ENCODE measurements at places on chromosomes 4 and X.

GRCh38 chrX:69293776-69294601, 128.7 kb upstream of the PJA1 start:
- no peak for DNase-seq

GRCh38 chrX:44570522-44570921, 27.9 kb upstream of the FUNDC1 start:
- peak; percentile 6 for DNase-seq

- DNase-seq = no peak
Observed at GRCh38 chr4:14272206-14272605, 644.7 kb upstream of the BOD1L1 start.

DNA sequence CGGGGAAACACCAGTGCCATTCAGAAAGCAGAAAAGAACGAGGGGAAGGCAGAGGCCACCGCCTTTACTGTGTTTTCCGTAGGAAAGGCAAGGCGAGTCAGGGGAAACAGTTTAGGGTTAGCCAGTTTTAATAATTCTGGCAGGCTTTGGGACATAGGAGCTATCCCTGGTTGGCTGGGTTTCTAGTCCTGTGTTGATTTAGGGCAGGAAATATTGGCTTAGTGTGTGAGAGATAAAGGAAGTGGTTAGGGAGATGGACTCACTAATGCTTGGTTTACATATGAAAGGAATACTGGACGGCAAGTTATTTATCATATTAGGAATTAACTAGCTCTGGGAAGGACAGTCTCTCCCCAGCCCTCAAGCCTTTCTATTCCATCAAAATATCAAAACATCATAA, 53.1 kb downstream of the SYNPO2 start:
- no peak for DNase-seq

DNA sequence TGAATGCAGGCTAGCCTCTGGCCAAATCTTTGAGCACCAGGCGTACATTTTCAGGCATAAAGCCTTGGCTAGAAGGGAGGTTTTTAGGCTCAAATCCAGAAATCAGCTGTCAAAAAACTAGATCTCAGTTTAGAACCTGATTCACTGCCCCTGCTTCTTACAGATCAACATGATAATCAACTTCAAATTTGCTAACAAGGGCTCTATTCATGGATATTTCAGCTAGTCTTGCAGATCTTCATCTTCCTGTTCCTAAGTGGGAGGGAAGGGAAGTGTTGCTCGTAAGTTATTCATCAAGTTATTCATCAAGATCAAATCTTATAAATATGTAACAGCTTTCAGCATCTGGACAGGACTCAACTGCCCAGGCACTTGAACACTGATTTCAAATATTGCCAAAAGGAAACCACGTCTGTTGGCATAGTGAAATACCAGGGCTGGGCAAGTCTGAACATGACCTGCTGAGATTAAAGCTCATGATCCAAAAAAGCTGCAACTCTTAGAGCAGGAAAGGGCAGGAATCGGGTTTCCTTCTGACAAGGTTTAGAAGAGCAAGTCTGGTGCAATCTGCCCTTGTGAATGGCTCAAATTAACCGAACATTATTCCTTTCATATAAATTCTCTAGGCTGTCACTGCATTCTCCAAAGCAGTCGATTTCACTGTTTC, 200.3 kb downstream of the PDGFC start:
- peak; percentile 93 for DNase-seq

DNA sequence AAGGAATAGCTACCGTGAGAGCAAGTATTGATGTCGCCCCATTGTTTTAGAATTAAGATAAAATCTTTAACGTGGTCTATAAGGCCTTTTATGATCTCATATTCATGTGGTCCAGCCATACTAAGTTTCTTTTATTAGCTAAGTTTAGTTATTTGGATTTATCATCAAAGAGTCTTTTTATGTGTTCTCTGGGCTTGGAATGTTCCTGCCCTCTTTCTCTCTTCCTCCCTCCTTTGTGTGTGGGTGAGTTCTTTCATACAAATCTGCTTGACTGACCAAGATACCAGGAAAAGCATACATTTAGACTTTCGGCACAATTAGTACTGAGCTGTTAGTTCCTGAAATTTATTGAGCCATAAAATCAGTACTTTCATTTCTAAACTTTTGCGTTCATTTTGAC, 11.3 kb downstream of the TDO2 start:
- DNase-seq = no peak

- DNase-seq = no peak
Observed at GRCh38 chr4:15167743-15168142, 165.5 kb downstream of the CPEB2 start.

DNA sequence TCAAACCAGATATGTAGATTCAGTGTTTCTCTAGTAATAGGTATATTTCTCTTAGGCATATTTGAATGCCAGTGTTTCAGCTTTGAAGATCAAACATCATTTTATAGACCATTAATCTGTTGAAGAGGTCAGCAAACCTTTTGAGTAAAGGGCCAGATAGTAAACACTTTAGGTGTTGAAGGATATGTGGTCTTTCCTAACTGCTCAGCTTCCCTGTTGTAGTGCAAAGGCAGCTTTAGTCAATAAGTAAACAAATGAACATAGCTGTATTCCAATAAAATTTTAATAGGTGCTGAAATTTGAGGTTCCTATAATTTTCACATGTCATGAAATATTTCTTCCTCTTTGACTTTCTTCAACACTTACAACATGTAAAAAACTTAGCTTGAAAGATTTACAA, 201.6 kb downstream of the ADGRL3 start:
- DNase-seq = no peak

DNA sequence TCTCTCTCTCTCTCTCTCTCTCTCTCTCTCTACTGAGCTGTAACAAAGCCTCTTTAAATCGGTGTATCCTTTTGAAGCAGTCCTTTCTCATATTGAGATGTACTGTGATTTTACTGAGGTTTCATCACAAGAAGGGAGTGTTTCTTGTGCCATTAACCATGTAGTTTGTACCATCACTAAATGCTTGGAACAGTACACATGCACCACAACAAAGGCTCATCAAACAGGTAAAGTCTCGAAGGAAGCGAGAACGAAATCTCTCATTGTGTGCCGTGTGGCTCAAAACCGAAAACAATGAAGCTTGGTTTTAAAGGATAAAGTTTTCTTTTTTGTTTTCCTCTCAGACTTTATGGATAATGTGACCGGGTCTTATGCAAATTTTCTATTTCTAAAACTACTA, 37.2 kb downstream of the HPF1 start:
- no peak for DNase-seq

DNA sequence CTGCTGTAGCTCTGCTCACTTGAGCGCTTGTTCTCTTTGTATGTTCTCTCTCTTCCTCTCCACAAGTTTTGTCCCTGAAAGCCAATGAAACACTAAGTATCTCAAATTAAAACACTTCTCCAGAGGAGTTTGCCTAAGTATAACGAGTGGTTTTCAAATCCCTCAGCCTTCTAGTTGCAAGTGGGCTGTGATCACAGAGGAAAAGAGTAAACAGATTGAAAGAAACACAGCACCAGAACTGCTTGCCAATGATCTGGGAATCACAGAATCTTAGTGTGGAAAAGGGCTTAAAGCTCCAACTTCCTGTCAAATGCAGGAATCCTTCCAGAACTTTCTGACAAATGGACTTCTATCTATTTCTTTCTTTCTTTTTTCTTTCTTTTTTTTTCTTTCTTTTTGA, 4.8 kb upstream of the PRSS12 start:
- DNase-seq = no peak

DNA sequence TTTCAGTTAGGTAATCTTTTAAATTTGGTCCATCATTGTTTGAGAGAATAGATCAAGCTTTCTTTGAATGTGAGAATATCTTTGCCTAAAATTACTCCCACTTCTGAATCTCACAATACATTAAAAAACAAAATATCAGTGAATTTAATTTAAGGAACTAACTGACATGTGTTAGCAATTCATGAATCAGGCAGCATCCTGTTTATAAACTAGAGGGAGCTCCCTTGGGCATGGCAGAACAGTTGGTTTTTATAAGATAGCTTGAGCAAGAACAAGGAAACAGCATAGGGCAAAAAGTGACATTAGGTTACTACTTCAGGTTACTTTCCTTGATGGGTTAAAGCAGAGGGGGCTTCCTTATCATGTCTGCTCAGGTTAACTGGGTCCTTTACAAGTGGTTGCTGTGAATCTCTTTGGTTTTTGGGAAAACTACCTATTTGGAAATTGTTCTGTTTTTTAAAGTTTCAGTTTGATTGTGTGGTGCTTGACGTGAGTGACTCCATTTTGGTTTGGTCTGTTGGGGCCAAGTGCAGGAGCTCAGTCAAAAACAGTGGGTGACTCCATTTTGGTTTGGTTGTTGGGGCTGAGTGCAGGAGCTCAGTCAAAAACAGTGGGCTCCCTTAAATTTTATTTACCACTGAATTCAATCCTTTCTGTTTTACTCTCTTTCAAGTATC, 68.0 kb downstream of the PPEF2 start:
- no peak for DNase-seq

DNA sequence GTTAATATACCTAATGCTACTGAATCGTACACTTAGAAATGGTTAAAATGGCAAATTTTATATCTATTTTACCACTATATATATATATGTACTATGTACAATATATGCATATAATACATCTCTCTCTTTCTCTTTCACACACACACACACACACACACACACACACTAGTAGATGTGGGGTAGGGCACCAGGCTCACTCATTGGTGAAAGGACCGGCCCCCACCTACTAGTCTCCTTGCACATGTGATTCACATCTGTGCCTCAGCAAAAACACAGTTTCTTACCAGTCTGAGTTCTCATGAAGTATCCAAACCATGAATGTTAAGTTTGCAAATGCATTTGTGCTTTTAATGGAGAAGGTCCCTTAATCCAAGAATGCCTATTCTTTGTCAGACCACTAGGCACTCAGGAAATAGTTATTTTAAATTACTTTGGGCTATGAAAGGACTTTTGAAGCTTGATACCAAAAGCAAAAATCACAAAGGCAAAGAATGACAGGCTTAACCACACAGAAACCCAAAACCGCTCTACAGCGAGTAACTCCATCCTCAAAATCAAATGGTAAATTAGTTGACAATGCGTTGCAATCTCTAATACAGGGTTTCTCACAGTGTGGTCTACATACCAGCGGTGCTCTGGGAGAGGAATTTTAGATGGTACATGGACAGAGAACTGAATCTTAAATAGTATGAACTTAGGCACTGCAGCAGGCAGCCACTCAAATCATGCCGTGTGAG, 5.8 kb downstream of the TSC22D3 start:
- no peak for DNase-seq

DNA sequence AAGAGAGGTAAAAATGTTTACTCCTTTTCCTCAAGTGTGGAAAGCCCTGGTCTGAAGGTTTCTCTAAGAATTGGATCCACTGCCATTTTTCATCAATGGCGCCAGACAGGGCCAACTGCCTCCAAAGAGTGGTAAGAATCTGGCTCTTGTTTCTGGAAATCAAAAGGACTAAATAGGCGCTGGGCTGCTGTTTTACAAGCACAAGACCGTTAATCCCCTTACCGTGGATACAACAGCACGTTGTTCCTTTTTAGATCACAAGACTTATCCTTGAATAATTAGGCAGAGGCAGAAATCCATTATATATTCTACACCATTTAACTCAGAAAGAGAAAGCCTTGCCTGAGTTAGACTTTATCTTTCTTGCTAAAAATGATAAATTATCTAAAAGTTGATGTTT, 10.6 kb downstream of the CLTRN start:
- DNase-seq = no peak

- no peak for DNase-seq
Observed at GRCh38 chr4:141657550-141658250, 21.3 kb downstream of the IL15 start.

- DNase-seq = peak; percentile 54
Observed at GRCh38 chrX:71652405-71652804, 14.9 kb upstream of the LOC101059915 start.

DNA sequence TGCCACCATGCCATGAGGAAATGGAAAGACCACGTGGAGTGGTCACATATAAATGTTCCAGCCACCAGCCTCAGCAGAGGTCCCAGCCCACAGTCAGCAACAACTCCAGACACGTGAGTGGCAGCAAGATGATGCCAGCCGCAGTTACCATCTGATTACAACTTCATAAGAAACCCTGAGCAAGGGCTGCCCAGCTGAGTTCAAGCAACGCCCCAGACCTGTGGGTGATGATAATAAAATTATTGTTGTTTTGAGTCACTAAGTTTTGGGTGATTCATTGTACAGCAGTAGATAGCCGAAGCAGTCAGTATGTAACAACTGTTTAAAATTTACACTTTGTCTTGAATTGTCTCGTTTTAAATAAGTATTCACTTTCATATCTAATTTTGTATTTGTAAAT, 5.8 kb upstream of the CCNG2 start:
- no peak for DNase-seq

DNA sequence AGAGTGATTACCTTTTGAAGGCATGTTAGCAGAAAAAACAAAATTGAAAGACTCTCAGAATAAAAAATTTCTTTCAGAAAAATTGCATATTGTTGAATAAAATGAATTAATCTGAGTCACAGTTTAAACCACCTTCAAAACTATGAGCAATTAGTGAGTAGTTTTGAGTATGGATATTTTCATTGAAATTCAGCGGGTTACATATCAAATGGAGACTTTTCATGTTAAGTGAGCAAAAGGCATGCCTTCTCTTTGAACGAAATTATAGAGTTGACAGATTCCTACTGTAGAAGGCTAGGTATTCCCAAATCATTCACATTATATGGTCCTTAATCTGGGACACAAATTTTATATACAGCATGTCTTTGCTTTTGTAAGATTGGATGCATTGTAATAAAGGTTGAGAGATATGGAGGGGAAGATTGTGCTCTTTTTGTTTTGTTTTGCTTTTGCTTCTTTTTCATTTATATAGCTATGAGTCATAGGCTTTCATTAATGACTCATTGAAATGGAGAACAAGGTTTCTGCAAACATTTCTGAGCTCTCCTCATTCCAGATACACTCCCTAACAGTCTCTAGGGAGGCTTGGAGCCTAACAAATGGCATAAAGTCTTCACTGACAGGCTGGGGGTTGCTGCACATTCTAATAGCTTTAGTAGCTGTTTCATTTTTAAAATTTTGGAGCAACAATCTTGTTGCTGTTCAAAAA, 21.6 kb downstream of the PCDH18 start:
- DNase-seq = peak; percentile 96

- no peak for DNase-seq
Observed at GRCh38 chrX:6783912-6784311, 249.0 kb upstream of the VCX3A start.

DNA sequence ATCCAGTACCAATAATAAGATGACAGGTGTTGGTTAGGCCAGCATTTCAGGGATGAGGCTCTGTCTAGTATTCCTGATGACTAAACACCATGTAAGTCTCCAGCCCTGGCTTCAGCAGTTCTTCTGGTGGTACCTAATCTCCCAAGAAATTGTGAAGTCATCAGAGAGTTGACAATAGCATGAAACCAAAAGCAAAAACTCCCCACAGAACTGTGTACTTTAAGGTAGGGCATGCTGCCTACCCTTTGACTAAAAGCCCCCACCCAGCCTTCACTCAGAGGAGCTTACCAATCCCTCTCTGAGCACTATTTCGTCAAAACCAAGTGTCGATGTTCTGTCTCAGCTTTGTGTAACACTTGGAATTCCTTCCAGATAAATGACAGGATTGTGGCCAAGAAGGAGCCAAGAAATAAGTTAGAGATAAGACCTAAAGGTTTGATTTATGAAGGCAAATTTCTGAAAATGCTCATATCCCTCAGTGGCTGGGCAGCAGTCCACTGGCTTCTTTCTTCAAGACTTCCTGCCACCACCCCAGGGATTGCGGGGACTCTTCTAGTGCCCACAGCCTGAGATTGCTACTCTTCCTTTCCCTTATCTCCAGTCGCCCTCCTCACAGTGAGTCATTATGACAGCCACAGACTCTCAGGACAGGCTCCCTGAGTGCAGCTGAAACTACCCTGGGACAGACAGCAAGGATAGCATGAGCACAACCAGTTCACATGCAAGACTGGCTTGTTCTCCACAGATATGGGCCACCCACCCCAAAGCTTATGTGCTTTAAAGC, 67.3 kb upstream of the LHFPL1 start:
- no peak for DNase-seq

GRCh38 chrX:70168238-70169188, 8.8 kb upstream of the DGAT2L6 start:
- peak; percentile 68 for DNase-seq
